SK-N-MC (cell line): ENCODE measurements at places on chromosomes 11 and 22.

DNA sequence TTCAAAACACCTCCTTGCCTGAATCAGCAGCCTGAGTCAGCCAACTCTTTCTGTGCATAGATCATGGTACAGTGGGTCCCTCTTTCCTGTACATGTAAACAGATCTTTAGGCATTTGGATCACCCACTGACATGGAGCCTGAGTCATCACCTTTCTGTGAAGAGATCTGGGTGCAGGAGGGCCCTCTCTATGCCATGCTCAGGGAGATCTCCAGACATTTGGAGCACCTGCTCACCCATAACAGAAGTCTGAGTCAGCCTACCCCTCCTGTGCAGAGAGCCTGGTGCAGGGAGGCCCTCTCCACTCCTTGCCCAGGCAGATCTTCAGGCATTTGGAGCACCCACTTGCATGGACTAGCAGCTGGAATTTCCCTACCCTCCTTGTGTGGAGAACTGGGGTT lies 56.2 kb upstream of the GLYAT start:
- DNase-seq: no peak

- no peak for DNase-seq
Observed at GRCh38 chr11:17478070-17478469, 1.4 kb upstream of the ABCC8 start.

DNA sequence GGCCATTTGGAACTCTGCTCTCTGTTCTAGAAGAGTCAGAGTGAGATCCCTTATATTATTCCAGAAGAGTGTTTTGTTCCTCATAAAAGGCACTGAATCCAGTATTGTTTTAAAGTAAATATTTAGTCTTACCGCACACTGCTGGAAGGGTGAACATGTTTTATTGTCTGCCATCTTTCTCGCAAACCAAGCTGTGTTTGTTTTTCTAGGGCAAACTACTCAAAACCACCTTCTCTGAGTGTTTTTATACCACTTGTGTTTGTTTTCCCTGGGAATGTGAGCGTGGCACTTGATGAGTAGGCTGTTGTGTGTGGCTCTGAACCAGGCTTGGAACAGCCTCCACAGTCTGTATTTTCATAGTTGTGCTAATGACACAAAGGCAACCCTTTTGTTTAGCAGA lies 89.8 kb downstream of the DBX1 start:
- no peak for DNase-seq

- DNase-seq: no peak
Observed at GRCh38 chr11:129131316-129131715, 60.8 kb downstream of the ARHGAP32 start.

DNA sequence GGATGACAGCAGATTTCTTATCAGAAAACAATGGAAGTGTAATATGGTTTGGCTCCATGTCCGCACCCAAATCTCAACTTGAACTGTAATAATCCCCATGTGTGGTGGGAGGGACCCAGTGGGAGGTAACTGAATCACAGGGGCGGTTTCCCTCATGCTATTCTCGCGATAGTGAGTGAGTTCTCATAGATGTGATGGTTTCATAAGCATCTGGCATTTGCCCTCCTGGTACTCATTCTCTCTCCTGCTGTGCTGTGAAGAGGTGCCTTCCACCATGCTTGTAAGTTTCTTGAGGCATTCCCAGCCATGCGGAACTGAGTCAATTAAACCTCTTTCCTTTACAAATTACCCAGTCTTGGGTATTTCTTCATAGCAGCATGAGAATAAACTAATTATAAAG lies 81.0 kb upstream of the SCUBE2 start:
- DNase-seq: peak; percentile 55

- DNase-seq: no peak
Observed at GRCh38 chr11:73404048-73404447, 27.8 kb downstream of the RELT start.

- DNase-seq: no peak
Observed at GRCh38 chr11:125583496-125583895, 9.2 kb upstream of the STT3A start.

DNA sequence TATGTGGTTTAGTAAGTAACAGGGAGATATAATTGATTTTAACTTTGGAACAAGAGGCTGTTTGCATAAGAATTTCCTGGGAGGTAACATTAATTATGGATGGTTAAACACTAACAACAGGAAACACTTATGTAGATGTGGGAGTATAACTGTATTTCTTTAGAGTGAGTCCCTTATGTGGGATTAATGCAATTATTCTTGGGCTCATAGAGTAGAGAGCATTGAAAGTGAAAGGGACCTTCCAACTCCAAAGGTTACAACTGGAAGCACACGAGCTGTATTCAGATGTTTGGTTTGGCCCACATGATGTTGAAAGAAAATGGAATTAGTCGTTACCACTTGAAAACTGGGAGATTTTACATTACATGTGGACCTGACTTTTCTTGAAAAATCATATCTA lies 53.5 kb downstream of the BBOX1 start:
- no peak for DNase-seq

DNA sequence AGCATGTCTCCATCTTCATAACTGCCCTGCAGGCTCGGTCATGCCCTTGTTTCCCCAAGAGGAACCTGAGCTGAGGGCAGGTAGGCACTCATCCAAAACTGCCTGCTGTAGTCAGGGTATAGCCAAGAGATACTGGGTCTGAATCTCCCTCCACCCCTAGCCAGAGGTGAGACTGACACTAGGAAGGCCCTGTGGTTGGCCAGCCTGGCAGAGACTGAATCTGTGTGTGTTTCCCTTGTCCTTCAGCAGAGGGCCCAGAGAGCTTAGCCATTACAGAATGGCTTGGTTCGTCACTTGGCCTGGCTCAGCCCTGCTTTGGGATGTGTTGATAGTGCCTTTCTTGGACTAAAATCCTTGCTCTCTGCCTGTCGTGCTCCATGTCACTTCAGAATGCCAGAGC lies 79.3 kb upstream of the SUSD2 start:
- no peak for DNase-seq

DNA sequence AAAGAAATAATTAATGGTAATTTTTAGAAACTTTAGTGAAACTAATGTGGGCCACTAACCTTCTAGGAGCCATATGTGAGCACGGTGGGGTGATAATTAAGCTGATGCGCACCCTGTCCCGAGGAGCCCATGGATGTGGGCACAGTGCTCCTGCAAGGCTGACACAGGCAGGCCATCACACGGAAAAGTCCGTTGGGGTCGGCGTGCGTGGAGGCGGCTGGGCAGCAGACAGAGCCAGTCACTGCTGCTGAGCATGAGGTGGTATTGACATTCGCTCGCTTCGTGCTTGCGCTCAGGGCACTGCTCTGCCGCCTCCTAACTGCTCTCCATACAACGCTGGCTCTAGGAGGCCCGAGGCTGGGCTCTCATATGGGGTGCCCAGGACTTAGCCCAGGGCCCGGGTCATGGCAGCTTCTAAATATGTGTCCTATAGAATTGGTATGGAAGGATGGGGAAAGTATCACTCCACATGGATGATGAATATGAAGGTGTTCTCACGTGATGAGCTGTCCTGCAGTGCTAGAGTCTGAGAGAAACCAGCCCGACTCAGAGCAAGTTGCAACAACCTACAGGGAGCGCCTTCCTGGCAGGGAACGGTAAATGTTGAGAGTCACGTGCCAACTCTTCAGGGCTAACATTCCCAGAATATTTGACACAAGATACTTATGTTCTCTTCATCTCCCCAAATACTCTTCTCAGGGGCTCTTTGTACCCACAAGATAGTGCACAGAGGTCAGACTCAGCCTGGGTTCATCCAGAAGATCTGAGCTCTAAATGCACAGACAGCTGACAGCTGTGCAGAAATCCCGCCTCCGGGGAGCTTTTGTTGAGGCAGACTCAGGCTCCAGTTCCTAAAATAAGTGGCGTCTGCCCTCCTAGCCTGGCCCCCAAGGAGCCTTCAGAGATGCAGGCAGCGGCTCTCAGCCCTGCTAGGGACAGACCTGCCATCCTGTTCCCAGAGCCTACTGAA lies 50.6 kb upstream of the ARFGAP3 start:
- no peak for DNase-seq

GRCh38 chr11:87634331-87634730 lies 540.9 kb downstream of the RAB38 start:
- peak; percentile 5 for DNase-seq

- DNase-seq: no peak
Observed at GRCh38 chr11:115366826-115367225, 137.4 kb downstream of the CADM1 start.

- DNase-seq: no peak
Observed at GRCh38 chr22:49838771-49839717, 11.4 kb upstream of the BRD1 start.

DNA sequence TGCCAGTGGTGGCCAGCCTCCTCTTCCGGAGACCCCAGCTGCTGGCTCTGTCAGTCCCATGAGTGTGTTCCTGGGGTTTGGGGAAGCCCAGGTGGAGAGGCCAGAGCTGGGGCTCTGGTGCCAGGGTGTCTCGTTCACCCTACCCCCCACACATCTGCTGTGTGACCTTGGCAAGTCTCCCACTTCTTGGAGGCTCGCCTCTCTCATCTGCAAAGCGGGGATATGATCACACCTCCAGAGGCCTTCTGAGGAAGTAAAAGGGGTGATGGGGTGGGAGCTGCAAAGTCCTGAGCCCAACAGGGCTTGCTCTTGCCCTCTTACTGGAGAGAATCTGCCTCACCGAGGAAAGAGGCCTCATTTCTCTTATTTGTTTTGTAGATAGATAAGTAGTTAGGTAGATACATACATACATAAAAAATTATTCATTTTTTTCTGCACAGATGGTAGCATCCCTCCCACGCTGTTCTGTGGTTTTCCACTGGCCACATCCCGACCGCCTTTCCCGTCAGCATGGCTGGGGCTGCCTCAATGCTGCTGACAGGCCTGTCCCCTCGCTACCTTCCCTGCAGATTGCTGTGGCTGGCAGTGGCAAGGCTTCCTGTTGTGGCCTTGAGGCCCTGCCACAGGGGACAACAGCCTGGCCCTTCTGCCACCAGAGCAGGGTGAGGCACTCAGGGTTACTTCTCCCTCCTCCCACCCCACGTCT lies 23.9 kb downstream of the MYO7A start:
- no peak for DNase-seq

- no peak for DNase-seq
Observed at GRCh38 chr11:67369801-67370284, 3.6 kb downstream of the CLCF1 start.

- DNase-seq: no peak
Observed at GRCh38 chr22:46591930-46592329, 28.3 kb upstream of the GRAMD4 start.

GRCh38 chr22:31343235-31344191 lies 2.6 kb downstream of the PATZ1 start:
- no peak for DNase-seq
